ENCODE measurements at places on chromosomes 13 and 19.
A peak's percentile ranks its signal among the peaks of the same experiment; 100 is the strongest.

GRCh38 chr13:36559375-36559774 lies 114.4 kb upstream of the SERTM1 start:
- no peak for DNase-seq

DNA sequence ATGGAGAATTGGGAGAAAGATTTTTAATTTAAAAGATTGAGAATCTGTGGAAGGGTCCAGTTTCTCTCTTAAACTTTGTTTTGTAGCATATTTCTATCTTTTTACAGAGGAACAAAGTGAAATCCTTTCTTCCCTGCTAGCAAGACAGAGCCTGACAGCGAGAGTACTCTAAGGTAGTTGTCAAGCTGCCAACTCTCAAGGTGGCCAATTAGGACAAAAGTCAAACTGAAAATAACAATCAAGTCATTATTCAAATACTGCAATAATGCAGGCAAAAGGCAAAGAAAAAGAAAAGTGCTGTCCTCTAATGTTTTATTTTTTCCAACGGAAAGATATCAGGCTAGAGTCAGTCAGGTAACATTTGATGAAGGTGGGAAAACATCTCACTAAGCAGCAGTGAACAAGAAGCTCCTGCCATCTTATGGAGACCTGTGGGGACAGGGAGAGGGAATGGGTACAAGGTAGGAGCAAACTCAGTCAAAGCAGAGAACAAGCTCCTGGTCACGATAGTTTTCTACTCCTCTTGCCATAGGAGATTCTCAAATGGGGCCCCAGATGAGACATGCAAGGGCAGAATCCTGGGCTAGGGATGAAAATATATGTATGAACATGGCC lies 801.9 kb upstream of the SLITRK1 start:
- no peak for DNase-seq

DNA sequence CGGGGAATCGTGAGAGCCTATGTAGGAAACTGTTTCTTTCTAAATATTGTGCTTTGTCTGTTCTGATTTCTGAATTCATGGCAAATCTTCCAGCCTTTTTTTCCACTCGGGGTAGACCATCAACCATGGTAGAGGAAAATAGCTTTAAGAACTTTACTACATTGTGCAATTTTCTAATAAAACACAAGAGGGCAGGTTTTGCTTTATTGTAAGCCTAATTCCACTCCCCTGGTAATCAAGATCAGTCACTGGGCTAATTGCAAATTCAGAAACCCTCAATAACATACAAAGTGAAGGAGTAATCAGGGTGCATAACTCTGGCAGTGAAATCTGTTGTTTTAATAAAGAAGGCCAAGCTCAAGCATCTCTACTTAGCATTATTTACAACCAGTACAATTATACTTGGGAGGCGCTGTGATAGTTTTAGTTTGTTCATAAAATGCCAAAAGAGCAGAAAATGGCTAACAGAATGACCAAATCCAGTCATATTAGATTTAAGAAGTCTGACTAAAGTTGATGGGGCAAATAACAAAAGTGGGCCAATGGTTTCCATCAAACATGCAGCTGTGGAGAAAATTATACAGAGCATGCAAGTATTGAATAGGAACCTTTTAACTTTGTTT lies 43.8 kb downstream of the DCT start:
- DNase-seq, result peak; percentile 28

DNA sequence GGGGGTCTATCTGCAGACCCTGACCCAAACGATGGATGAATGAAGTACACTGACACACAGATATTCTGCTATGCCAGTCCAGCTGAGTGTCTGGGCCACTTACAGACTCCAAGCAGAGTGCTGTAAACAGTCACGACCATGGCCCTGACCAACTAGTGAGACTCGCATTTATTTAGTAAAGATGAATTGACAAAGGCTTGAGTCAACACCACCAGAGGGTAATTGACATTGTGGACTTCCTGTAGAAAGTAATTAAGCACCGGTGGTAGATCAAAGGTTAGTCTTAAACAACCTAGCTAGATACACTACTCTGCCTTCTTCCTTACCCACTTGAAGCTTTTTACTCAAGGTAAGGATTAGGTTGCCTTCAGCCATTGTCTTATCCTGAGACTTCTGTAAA lies 63.4 kb upstream of the KPNA3 start:
- no peak for DNase-seq

DNA sequence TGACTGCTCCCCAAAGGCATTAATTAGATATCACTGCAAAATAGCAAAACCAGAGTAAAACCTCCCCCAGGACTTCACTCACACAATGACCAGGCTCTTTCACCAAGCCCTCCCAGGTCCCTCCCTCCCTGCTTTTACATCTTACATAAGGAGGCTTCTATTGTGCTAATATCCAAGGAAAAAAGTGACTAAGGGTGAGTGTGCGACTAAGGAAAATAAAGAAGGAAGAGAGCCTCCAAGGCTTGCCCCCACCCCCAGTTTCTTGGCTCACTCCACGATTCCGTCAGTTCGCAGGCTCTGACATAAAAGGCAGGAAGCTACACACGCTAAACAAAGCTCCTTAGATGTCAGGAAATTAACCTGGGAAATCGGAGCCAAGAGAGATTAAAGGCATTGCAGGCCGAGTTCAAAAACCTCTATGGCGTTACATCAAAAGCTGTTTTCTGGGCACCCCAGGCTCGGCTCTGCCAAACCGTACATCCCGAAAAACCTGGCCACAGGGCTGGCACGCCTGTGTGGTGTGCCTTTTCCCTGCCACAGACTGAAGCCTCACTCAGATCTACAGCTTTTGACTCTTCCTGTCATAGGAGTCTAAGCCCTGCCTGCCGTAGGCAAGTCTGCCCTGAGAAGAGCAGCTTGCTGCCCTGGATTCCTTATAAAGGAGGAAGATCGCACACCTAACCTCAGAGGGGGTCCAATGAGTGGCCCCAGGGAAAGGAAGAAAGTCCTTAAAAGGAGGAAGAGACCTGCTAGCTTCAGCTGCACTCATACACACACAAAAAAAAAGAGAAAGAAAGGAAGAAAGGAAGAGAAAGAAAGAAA lies 67.0 kb upstream of the SERP2 start:
- DNase-seq, result no peak

DNA sequence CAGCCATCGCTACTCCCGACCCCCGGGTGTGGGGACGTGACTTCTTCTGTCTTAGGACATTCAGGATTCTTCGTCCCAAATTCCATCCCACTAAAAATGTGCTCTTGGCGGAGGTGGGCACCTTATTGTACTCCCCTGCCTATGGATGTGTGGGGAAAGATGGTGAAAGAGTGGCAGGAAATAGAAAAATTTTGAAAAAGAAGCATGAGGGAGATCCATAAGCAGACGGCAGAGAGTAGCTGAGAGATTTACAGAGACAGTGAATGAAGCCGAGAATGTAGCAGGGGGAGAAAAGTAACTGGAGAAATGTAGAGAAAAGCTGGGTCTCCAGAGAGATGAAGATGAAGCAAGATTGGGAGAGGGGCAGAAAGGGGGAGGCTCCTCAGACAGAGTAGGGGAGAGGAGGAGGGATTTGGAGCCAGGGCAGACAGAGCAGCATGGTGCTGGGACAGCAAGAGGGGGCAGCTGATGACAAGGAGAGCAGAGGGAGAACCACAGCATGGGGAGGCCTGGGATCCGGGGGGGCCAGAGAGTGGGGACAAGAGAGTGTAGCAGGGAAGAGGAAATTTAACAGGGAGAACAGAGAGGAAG lies 843 bp downstream of the ZNF610 start:
- no peak for DNase-seq

DNA sequence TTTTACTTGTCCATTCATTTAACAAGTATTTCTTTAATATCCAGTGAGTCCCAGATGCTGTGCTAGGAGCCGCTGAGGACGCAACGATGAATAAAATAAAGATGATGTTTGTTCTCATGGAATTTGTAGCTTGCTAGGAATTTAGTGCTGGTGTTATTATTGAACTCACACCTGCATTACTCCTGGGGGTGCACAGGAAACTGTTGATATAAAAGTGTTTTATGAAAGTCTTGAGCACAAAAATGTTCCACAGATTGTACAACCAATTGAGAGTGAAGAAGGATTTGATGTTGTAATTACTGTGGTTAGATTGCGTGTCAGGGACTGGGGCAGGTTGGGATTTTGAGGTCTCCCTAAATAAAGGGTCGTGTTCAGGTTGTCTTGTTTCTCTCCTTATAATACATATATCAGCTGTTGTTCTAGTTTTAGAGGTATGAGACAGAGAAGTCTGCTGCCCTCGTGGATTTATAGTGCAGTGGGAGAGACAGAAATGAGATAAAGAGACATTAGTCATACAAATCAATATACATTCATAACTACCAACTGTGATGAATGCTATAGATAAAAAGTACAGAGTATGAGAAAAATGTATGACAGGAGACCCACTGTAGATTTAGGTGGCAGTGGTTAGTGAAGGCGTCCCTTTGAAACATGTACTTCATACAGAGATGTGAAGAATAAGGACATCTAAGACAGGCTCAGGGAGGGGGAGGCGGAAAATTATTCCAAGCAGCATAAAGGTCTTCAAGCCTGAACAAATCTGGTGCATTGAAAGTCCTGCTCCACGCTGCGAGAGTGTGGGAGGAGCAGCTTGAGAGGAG lies 11.3 kb downstream of the CACNG6 start:
- DNase-seq, result no peak

GRCh38 chr13:41306271-41307145 lies 4.6 kb upstream of the NAA16 start:
- DNase-seq, result no peak

DNA sequence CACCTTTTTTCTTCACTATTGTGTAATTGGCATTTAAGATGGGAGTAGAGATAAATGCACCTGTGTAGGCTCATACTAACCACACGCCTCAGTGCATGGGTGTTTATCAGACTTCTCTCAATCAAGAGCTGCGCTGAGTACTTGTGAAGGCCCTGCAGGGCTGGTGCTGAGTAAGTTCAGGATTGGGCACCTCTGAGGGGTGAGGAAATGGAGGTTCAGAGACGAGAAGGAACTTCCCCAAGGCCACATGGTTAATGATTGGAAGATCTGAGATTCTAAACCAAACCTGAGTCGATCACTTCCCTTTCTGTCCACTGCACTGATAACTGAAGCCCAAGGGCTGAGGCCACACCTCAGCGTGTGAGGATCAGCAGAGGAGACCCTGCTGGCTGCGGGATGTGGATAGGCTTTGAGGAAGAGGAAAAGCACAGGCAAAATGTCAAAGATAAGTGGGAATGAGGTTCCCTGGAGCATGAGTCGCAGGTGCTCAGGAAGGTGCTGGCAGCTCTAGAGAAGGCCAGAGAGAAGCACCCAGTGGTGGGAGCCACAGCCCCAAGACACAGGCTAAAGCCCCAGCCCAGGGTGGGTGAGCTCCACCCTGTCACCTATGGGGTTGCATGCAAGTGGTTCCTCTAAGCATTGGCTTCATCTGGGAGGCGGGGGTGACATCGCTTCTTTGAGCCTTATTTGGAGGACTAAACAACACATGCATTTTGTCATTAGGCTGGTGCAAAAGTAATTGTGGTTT lies 32.3 kb upstream of the GJB6 start:
- no peak for DNase-seq

DNA sequence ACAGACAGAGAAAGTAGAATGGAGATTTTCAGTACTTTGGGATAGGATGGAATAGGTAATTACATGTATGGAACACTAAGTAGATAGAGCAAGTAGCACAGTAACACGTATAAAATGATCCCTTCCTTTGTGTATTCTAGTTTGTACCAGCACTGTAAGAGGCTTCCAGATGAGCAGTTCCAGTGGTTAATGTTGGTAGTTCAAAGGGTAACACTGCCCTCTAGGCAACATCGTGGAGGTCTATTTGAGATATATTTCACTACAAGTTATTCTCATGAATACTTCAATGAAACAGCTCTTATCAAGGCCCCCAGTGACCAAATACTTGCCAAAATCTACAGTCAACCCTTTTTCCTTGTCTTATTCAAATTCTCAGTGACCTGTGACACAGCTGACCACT lies 13.5 kb upstream of the ZNF563 start:
- no peak for DNase-seq

GRCh38 chr13:51357928-51358595 lies 18.6 kb downstream of the SERPINE3 start:
- no peak for DNase-seq

GRCh38 chr19:16524991-16525734 lies 17.1 kb downstream of the CHERP start:
- DNase-seq, result no peak

DNA sequence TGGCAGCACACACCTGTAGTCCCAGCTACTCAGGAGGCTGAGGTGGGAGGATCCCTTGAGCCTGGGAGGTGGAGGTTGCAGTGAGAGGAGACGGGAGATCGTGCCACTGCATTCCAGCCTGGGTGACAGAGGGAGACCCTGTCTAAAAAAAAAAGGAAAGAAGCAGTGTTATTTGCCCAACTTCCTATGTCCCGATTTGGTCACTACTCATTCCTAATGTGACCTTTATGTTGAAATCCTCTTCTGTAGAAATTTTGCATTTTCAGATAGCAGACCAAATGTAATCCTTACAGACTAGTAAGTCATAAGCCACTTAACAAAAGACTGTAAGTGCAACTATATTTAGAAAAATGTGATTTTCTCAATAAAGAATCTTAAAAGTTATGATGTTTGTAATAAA lies 18.2 kb upstream of the STK24 start:
- no peak for DNase-seq

DNA sequence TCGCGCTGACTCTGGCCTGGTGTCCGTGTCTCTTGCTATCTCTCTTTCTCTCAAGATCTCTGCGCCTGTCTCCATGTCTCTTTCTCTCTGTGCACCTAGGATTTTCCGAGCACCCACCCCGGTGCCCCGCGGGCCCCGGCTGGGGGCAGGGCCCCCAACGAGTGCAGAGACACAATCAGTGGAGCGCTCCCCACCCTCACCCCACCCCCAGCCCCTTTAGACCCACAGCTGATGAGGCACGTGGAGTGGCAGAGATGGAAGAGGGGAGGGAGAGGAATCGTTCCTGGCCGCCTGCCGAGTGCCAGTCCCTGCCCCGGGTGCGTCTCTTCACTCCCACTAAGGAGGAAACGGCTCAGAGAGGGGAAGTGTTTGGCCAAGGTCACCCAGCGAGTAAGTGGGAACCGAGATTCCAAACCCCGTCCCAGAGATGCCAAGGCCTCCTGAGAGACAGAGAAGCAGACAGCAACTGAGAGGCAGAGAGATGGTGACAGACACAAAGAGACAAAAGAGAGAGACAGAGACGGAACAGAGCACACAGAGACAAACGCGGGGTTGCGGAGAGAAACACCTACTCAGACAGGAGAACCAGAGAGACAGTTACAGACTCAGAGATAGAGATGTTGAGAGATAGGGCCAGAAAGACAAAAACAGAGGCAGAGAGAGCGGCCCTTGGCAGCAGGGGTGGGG lies 626 bp upstream of the BCL3 start:
- peak; percentile 56 for DNase-seq

DNA sequence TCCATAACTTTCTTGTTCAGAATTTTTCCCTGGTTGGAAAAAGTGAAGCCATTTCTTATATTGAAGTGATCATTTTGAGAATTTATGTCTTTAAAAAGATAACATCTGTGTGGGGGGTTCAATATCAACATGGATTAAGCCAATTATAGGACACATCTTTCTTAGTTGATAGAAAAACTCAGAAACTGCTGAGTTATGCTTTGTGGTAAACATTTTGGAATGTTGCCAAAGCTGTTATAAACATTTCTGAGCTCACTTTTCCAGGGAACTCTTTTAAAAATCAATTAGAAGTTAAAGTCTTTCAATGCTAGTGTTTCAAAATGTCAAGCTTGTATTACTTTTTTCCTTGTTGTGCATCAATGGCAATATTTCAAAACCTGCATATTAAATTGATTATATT lies 248.8 kb downstream of the DACH1 start:
- no peak for DNase-seq

All from memory B cell (primary cell).